Astrocyte (in vitro differentiated cells and primary cell): ENCODE measurements at places on chromosomes 7 and 10. TPM values are rescaled to one million over a fixed set of nuclear protein-coding genes. Genes with fewer than 3 reads are reported as not detected.

DNA sequence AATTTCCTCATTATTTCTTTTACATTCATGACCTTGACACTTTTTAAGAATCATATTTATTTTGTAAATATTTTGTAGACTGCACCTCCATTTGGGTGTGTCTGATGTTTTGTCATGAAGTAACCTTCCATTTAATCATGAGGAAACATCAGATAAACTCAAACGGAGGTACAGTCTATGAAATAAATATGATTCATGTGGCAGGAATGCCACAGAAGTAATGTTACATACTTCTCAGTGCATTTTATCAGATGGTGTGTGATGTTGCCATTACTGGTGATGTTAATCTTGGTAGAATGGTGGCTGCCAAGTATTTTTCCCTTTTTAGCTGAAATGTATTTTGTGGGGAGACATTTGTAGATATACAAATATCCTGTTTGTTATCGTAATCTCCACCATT, 64.9 kb downstream of the ZNF37A start:
- DNase-seq: no peak

- no peak for DNase-seq
These were observed 7.2 kb downstream of the ZNF467 start for GRCh38 chr7:149766135-149766675.

Gene HOXA7
- total RNA-seq: not detected in 2 replicates

- no peak for DNase-seq
These were observed 170.8 kb upstream of the KLF14 start for GRCh38 chr7:130904792-130905191.
